ENCODE measurements at places on chromosomes 4 and X.
A peak's percentile ranks its signal among the peaks of the same experiment; 100 is the strongest.

GRCh38 chr4:113311047-113311446 lies 261.6 kb downstream of the ANK2 start:
- DNase-seq, result no peak

- DNase-seq, result no peak
Observed at GRCh38 chrX:150683112-150683511, 10.1 kb upstream of the MTMR1 start.

- DNase-seq, result no peak
Observed at GRCh38 chr4:174457468-174457867, 64.8 kb downstream of the HPGD start.

- DNase-seq, result peak; percentile 74
Observed at GRCh38 chrX:130330706-130331105, 9.0 kb upstream of the SLC25A14 start.

DNA sequence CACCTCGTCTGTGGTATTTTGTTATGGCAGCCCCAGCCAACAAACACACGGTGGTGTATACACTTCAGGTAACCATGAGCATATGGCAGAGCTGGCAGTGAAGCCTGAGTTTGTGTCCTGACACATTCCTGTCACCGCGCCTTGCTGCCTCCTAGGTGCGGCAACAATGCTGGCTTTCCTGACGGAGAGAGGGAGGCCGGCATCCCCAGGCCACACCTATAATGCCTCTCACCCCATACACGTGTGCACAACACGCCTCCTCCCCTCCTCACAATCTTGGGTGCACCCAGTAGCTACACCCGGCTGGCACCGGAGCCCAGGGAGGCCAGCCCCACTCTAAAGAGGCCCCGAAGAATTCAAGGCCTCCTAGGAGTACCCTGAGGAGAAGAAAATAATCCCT lies 158.5 kb downstream of the NSUN7 start:
- no peak for DNase-seq

DNA sequence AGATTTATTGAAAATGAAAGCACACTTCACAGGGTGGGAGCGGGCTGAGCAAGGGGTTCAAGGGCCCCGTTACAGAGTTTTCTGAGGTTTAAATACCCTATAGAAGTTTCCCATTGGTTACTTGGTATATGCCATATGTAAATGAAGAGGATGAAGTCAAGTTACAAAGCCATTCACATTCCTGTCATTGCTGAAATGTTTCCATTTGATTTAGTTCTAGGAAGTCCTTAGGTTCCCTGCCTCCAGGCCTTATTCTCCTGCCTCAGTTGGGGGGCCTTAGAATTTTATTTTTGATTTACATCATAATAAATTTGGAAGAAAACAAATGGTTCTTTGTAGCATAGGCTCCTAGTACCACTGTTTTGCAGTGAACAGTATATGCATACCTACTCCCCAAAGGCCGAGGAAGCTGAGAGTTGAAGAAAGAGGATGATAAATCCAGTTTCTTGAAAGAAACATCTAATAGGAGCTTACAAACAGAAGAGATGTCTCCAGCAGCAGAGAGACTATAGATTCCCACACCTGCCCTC lies 31.8 kb downstream of the SERTM2 start:
- peak; percentile 82 for DNase-seq

GRCh38 chr4:151099976-151100417 lies 569 bp downstream of the RPS3A start:
- no peak for DNase-seq

- no peak for DNase-seq
Observed at GRCh38 chr4:121449416-121449815, 68.6 kb upstream of the QRFPR start.

DNA sequence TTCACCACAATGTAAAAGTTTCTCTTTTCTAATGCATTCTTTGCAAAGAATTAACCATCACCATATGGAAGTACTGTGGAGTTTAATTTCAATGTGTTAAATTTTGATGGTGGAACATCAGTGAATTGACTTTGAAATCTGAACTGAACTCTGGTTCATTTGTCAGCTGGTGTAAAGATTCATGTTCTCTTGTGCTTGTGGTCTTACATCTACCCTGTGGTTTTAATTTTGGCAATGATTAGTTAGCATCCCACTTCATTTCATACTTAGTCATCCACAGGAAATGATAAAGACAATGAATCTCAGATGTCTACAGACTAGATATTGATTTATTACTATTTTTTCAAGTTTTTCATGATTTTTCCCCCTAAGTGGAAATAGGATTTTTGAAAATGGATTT lies 77.8 kb downstream of the GRID2 start:
- DNase-seq, result no peak

GRCh38 chr4:7753931-7754465 lies 185.7 kb downstream of the AFAP1 start:
- no peak for DNase-seq

GRCh38 chr4:80447493-80447892 lies 112.0 kb downstream of the CFAP299 start:
- no peak for DNase-seq

DNA sequence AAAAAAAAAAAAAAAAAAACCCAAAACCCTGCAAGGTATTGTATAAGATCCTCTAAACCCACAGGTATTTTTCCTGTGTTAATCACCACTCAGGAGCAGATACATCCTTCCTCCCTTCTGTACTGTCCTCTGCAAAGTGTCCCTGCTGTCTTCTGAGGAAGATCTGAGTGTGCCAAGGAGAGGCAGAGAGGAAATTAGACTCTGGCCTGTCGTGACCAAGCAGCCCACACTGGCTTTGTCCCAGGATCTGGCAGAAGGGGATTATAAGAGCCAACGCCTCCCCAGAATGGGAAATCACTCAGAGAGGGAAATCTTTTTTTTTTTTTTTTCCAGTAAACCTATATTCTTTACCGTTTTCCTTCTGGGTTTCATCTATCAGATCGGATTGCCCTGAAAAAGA lies 39.6 kb downstream of the PTCHD1 start:
- no peak for DNase-seq

DNA sequence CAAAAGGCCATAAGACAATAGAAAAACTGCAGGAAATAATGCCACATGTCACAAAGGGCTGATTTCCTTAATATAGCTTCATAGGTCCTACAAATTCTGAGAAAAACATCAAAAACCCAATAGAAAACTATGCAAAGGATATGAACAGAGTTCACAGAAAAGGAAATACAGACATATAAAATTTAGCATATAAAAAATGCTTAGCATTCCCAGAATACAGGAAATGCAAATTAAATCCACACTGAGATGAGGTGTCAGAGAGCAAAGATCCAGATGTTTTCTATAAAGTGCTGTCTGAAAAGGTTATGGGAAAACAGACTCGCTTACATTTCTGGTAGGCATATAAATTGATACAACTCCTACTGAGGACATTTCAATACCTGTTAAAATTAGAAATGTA lies 33.8 kb downstream of the TXK start:
- no peak for DNase-seq

- DNase-seq, result no peak
Observed at GRCh38 chr4:100372432-100372831, 145.4 kb downstream of the EMCN start.

DNA sequence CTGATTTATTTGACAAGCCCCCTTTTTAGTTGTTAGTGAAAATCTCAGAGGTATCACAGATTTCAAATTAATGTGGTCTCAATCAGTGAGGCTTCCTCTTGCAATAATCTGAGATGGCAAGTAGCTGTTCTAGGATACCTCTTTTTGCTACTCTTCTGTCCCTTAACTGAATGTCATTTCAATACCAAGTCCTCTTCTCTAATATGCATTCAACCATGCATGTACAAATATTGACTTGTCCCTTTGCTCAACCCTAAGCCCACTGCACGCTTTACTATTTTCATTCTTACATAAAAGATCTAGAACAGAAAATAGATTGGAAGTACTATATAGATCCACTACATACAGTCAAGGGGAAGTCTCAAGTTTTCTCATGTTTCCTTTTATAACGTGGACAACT lies 164.2 kb downstream of the CBR4 start:
- DNase-seq, result no peak

DNA sequence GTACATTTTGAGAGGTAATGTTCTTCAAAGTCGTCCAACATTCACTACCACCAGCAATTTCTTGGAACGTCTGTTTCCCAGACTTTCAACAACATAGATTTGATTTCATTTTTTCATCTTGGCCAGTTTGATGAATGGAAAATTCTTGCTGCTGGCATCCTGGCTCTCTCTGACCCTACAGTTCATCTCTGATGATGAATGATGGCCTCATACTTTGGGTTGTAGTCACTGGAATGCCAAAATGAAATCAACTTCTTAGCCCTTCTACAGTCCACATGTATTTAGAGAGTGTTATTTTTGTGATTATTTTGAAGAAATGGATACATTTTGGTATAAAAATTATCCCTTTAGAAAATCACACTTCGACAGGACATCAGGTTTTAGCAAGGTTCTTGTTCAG lies 8.8 kb downstream of the CHST7 start:
- no peak for DNase-seq

DNA sequence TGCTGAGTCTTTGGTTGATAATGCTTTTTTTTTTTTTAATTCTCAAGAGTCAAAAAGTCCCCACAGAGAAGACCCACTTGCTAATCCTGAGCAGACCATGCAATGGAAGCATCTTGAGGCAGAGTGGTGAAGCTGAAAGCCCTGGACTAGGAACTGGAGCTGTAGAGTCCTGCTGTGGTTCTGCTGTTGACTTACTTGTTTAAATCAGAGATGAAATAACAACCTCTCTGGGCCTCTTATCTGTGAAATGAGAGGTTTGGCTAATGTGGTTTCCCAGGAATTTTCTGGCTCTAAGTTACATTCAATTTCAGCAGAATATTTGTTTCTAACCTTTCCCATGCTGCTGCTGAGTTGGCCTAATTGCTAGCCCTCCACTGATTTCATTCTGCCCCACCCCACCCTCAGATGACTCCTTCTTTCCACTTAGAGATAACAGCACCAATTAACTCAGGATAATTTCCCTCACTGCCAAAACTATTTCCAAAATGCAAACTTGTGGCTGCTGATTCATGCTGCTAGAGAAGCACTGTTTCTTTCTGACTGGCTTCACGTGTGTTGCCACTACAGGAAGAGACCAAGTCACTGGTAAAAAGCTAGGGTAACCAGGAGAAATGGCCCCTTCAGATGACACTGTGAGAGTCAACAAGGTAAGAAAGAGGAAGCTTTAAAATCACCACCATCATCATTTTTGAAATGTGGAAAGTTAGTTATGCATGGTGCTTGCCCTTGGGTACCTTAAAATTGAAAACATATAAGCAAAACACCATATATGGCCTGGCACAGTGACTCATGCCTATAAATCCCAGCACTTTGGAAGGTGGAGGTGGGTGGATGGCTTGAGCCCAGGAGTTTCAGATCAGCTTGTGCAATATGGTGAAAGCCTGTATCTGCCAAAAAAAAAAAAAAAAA lies 326.4 kb downstream of the DCHS2 start:
- DNase-seq, result no peak

DNA sequence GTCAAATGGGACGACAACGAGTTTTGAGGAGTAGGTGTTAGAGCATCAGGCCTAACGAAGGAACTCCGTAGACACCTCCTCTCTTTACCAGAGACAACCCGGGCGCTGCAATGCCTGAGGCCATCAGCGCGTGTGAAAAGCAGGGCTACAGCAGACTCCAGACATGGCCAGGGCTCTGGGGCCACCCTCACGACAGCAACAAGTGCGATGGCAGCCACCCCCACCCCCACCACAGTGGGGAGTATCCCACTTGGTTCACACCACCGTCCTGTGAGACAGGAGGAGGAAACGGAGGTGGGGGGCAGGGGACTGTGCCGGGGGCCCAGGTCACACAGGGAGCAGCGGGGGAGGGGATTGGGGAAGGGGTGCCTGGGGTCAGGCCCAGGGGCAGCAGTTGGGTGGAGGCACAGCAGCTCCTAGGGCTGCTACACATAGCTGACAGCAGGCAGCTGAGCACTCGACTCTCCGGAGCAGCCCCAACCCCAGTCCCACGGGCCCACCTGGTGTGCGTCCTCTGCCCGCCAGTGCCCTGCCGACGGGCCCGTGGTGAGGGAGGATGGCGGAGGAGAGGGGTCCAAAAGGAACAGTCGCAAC lies 8.5 kb downstream of the LRPAP1 start:
- no peak for DNase-seq

DNA sequence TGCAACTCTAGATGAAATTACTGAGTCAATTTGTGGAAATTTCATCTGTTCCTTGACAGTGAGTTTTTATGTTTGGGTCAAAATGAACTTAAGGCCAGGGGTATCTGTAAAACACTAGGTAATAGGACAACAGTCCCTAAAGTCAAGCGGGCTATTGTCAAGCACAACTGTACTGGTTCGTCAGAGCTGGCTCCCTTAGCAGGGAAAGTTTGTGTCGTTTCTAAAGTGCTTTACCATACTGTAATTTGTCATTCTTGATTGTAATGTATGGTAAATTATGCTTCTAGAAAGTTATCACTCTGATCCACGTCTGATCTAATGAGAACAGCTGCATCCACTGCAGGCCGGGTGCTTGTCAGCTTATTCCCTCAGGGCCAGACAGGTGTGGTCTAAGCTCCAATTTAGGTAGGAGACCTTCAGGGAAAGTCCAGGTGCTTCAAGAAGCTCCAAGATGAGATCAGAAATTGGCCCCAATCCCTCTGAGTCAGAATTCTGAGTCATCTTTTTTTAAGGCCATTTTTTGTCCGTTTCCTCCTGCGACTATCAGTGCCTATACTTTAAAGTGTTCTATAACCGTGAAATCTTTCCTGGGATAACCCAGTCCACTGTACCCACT lies 92.2 kb downstream of the PALLD start:
- DNase-seq, result no peak

DNA sequence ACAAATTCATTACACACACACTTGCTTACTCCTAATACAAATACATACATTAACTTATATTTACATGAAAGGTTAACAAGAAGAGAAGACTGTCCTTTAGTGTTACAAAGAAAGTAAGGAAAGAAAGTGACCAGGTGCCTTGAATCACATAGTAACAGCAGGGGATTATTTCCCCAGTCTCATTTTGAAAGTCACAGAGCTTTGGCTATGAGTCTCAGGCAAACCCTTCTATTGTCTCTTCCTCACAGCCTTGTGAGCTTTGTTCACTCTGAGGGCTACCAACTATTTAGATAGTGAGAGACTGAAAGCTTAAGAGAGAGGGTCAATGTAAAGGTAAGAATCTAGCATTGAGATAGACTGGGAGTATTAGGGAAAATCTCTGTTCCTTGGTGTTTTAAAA lies 161.6 kb downstream of the NPNT start:
- peak; percentile 35 for DNase-seq

GRCh38 chr4:129109965-129110824 lies 14.2 kb downstream of the C4orf33 start:
- no peak for DNase-seq

DNA sequence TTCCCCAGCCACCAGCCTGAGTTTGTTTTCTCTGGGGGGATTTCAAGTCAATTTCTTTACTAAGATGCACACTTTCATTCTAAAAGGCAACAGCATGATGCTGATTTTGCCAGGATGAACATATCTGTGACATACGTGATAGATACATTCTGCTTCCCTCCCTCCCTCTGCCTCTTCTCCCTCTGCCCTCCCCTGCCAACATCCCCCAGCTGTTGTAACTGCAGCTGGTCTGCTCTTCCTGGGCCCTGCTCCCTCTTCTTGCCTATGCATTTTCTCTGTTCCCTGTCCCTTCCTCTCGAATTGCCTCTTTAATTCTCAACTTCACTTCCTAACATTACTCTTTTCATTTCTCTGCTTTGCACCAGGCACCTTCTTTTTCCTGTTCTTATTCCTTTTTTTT lies 83.4 kb downstream of the AASDH start:
- no peak for DNase-seq

GRCh38 chr4:75698162-75698962 lies 25.2 kb upstream of the G3BP2 start:
- no peak for DNase-seq

GRCh38 chr4:158998624-158999023 lies 104.3 kb upstream of the RAPGEF2 start:
- no peak for DNase-seq

Data from iPS DF 19.7 (cell line).